Placental pericyte (primary cell): ENCODE measurements at places on chromosomes 4 and X. TPM values are rescaled to one million over a fixed set of nuclear protein-coding genes. Genes with fewer than 3 reads are reported as not detected.

NPY2R gene
- total RNA-seq = not detected in 2 replicates

LNX1 gene
- 0.86 and 2.0 TPM in 2 replicates for total RNA-seq

UGT2B7 gene
- not detected in 2 replicates for total RNA-seq

GNRHR gene
- not detected in 2 replicates for total RNA-seq

NFXL1 gene
- 12.7 and 17.3 TPM in 2 replicates for total RNA-seq

CXorf66 gene
- total RNA-seq = not detected in 2 replicates

TMSB15A gene
- total RNA-seq = 1.0 TPM in 1 of 2 replicates, not detected in the other

TLR8 gene
- not detected in 2 replicates for total RNA-seq

HOPX gene
- total RNA-seq = 1.7 TPM in 1 of 2 replicates, not detected in the other

FAAH2 gene
- 0.14 and 0.44 TPM in 2 replicates for total RNA-seq

PRR32 gene
- not detected in 2 replicates for total RNA-seq

XG gene
- total RNA-seq = 0.57 and 0.88 TPM in 2 replicates

TSPYL2 gene
- total RNA-seq = 11.6 and 69.8 TPM in 2 replicates

FHIP1A gene
- total RNA-seq = under 0.01 and 0.14 TPM in 2 replicates

GPR78 gene
- total RNA-seq = 0.14 and 1.3 TPM in 2 replicates

GPR82 gene
- not detected in 2 replicates for total RNA-seq

ABCD1 gene
- total RNA-seq = 18.6 and 22.0 TPM in 2 replicates

NSD2 gene
- 60.6 and 116 TPM in 2 replicates for total RNA-seq

NHS gene
- total RNA-seq = 0.66 and 5.3 TPM in 2 replicates

NXF2B gene
- total RNA-seq = not detected in 2 replicates

MEPE gene
- not detected in 2 replicates for total RNA-seq

CLIC2 gene
- 0.22 and 1.3 TPM in 2 replicates for total RNA-seq

ANTXR2 gene
- 278 and 388 TPM in 2 replicates for total RNA-seq

CXorf65 gene
- total RNA-seq = not detected in 2 replicates

NPNT gene
- total RNA-seq = not detected in 2 replicates

CENPVL2 gene
- not detected in 2 replicates for total RNA-seq

MAGEA12 gene
- total RNA-seq = not detected in 2 replicates

ARAP2 gene
- total RNA-seq = under 0.01 and 3.0 TPM in 2 replicates

RHOXF2B gene
- not detected in 2 replicates for total RNA-seq

STAP1 gene
- not detected in 2 replicates for total RNA-seq

STOX2 gene
- total RNA-seq = 0.57 and 15.8 TPM in 2 replicates

AKAP4 gene
- not detected in 2 replicates for total RNA-seq

MAGEC2 gene
- not detected in 2 replicates for total RNA-seq
